ENCODE measurements at places on chromosomes 12 and 14.

DNA sequence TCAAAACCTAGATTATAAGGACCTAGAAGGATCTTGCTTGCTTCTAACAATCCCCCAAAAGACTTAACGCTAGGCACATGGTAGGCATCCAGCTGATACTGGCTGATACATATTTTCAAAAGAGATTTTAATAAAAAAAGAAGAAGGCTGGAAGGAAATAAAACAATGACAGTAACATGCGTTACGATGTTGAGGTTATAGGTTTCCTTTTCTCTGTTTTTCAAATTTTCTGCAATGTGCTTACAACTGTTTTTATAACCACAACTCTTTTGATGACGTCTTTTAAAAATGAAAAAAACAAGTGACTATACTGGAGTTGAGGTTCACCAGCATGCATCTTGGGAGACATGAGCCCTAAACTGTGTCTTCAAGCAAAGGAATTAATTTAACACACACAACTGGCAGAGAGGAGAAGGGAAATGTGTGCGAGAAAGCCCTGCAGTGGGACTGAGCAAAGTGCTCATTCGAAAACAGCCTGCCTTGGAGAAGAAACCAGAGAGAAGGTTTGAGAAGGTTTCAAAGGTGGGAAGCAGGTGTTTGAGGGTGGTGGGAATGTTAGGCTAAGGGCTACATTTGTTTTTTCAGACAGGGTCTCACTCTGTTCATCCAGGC is 80.4 kb downstream of the DUSP16 start:
- DNase-seq: no peak

DNA sequence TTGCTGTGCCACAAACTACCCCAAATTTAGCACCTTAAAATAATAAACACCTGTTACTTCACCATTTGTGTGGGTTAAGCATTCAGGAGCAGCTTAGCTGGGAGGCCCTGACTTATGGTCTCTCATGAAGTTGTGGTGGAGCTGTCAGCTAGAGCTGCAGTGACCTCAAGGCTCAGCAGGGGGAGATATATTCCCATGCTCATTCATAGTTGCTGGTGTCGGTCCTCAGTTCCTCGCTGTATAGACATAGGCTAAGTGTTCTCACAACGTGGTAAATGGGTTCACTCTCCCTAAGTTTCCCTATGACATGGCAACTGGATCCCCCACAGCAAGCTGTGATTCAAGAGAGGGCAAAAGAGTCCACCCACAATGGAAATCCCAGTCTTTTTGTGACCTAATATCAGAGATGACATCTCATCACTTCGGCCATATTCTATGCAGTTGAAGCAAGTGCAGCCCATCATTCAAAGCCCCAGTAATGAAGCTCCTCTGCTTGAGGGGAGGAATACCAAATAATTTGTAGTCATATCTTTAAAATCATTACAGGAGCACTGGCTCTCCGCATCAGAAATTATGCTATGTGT is 41.1 kb downstream of the PRB3 start:
- DNase-seq: peak; percentile 65

GRCh38 chr12:38892087-38892786 is 13.2 kb downstream of the CPNE8 start:
- no peak for DNase-seq

DNA sequence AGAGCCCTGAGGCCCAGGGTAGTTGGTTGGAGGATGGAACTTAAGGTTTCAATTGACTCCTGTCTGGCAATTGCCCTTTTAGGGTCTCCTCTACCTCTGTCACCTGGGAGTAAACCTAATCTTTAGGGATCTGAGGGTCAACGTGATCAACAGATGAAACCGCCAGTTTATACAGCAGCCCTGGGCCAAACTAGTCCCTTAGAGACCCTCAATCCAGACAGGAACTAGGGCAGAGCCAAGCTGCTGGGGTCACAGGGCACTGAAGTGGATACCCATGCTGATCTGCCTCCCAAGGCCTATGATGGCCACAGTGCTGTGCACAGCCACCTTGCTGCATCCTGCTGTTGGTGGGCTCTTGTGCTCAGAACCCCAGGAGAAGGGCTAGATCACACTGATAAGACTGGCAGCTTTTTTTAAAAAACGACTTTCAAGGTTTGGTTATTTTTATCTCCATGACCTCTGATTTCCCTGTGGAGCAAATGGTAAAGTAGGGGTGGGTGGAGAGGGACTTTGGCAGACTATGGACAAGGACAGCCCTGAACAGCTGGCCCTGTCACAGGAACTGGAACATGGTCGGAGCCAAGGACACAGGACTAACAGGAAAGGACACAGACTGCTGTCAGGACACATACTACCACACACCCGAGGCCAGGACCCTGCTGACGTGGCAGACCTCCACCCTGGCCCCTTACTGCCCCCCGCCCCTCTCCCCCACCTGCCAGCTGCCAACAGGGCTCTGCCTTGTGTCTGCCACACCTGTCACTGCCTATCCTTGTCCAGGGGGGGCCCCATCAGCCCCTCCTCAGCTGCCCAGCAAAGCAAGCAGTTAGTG is 474 bp downstream of the FITM1 start:
- DNase-seq: no peak

DNA sequence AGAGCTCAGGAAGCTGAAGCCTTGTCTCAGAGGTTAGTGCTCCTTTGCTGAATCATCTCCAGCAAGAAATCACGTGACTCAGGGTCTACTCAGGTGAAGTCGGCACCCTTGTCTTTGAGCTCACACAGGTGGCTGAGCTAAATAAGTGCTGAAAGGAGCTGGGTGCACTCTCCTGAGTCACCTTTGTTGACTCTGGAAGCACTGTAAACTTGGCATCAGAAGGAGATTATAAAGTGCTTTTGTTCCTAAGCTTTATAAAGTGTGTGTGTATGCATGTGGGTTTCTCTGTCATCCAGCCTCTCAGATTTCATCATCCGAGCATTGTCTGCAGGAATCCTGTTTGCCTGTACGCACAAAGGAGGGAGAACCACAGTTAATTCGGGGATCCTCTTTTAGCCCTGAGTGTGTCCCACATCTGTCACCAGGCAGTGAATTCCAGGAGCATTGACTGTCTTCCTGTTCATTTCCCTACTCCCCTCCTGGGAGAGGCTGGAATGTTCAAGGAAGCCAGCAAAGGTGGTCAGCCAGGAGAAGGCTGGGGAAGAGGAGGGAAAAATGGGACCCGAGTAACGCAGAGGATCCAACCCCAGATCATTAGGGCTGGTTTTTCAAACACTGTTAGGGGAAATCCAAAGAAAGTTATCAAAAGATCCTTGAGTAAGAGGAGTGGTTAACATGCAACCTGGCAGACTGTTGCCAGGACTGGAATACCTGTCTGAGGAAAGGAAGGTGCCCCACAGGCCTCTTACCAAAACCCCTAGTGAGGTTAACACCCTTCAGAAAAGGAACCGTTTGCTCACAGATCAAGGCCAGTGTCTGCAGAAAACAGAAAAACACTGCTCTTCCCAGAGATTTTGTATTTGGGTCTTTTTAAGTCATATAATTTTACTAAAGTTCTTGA is 157.5 kb upstream of the HIF1A start:
- no peak for DNase-seq

GRCh38 chr12:42798811-42799438 is 209.4 kb upstream of the PRICKLE1 start:
- no peak for DNase-seq

DNA sequence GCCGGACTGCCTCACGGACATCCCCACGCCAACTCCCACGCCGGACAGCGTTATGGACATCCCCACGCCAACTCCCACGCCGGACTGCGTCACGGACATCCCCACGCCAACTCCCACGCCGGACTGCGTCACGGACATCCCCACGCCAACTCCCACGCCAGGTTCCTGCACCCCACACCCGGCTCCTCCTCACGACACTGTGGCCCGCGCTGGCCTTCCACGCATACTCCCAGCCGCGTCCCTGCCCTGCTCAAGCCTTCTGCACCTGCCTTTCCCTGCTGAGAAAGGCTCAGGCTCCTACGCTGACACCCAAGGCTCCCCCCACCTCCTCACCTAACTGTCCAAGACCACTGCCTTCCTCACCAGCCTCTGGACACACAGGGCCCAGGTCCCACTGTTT is 9.7 kb downstream of the CACNA2D4 start:
- DNase-seq: no peak

DNA sequence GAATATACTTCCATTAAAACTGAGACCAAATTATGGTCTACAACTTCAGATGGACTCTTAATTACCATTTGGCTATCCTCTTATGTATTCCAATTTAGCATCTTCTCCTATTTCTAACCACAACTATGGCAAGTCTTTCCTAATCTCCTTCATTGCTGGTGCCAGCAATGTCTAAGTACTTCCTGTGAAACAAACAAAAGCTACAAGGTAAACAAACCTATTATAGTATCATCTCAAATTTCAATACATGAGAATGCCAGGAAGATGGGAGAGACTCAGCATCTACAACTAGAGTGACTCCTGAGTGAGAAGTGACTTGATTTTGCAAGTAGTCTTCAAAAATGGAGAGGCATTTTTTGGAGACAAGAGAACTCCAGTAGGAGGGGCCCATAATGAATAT is 202.9 kb upstream of the ATXN7L3B start:
- no peak for DNase-seq

DNA sequence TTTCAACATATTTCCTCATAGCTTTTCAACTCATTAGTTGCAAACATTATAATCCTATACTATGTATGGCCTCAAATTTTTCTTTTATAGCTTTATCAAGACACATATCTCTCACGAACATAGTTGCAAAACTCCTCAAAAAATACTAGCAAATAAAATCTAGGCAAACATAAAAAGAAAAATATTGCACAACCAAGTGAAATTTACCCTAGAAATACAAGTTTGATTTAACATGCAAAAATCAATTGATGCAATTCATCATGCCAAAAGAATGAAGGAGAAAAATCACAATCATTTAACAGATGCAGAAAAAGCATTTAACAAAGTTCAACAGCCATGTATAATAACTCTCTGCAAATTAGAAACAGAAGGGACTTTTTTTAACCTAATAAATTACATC is 33.3 kb upstream of the KCNH5 start:
- DNase-seq: no peak

GRCh38 chr12:100956311-100956852 is 161.8 kb downstream of the ANO4 start:
- no peak for DNase-seq

DNA sequence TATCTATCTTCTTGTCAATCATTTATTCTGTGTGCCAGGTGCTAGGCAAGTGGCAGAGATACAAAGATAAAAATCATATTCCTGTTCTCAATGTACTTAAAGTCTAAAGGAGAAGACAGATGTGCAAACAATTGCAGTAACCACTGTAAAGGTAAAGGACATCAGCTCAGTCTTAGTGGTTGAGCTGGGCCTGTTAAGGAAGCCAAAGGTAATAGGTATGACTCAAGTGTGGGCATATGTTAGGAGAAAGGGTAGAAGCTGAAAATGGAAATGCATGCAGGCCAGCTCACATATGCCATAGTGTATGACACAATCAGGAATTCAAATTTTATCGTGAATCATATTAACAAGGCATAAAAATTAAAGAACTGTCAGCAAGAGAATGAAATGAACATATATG is 49.8 kb downstream of the FAR2 start:
- DNase-seq: no peak

GRCh38 chr12:22043943-22044342 is 2.1 kb upstream of the CMAS start:
- DNase-seq: no peak

DNA sequence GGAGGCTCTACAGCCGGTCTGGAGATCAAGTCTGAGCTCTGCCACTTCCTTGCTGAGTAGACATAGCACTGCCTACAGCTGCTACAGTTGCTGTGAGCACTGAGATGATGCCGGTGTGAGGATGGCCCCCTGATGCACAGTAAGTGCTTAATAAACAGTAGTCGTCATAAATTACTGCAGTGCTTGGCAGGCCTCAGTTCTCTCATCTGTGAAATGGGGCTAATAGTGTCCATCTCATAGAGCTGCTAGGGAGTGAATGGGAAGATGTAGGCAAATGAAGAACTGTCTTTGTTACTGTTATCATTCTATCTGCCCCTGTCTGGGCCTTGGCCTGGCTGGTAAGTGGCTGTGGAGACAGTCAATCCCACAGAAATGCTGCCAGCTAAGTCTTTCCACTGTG is 124.3 kb downstream of the RBM19 start:
- no peak for DNase-seq

- DNase-seq: no peak
Observed at GRCh38 chr12:123659996-123660727, 10.8 kb upstream of the TCTN2 start.

DNA sequence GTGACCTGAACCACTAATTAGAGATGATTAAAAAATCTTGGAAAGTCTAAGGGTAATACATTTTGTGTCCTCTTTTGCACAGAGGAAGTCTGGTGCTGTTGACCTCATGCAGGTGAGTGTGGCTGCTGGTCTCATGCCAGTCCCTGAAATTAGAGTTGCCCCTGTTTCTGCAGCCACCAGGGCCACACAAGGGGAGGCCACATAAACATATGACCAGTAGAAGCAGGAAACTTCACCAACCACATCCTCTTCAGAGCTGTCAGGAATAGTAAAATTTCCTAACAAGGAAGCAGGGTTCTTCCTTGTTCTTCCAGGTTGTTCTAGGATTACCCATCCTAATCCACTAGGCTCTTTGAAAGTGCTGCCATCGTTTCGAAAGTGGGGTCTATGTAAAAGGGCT is 28.3 kb downstream of the PSMA6 start:
- no peak for DNase-seq

GRCh38 chr12:11655842-11656241 is 6.4 kb downstream of the ETV6 start:
- DNase-seq: no peak

DNA sequence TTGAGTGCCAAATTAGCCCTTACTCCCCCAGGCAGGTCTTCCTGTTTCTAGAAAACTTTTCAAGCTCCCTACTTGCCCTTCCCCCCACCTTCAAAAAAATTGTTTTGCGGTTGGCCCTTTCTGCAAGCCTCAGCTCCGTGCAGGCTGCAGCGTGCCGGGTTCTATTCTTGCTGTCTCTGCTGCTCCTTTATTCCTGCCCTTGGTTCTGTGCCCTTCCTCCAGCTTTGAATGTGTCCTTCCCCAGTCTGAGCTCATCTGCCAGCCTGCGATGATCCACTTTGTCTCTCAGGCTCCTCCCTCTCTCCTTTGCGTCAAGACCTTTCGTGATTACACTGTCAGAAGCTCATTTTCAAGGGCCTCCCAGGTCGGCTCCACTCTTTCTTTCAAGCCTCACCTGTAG is 98.6 kb downstream of the IRF2BPL start:
- no peak for DNase-seq

- no peak for DNase-seq
Observed at GRCh38 chr12:103779410-103780092, 61.5 kb downstream of the NT5DC3 start.

Data from NCI-H1930 (cell line).